T-helper 22 cell (primary cell): ENCODE measurements at places on chromosomes 12 and 14.

- DNase-seq: no peak
Observed at GRCh38 chr12:20438299-20438779, 70.0 kb downstream of the PDE3A start.

DNA sequence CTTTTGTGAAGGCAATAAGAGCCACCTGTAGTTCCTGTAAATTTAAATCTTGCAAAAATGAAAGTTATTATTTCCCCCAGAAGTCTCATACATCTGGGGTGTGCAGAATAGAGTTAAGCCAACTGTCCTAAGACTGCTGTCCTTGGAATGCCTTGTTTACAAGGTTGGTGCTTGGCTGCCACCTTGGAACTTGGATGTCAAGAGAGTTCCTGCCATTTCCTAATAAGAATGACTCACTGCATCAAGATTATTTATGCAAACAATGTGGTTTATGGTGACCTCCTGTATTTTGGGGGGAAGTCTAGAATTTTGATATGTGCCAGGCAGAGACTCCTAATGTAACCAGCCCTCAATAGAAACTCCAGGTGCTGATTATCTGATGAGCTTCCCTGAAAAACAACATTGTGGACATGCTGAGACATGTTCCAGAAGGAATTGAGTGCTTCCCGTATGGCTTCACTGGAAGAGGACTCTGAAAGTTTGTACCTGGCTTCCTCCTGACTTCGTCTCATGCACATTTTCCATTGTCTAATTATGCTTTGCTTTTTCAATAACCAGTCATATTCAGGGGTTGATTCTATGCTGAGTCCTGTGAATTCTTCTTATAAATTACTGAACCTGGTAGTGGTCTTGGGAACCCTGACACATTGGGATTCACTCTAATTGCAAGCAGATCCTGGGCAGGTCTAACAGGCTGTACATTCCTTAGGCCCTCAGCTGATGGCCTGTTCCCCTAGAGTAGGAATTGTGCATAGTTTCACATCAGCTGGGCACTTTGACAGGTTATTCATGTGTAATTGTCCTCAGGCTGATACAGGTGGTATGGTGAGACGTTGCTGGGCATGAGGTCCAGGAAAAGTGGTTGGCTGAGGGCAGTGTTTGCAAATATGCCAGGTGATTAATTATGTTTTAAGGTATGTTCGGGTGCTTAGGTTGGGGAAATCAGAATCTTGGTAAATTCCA is 1370.7 kb upstream of the TMEM132C start:
- no peak for DNase-seq

- DNase-seq: no peak
Observed at GRCh38 chr14:38848243-38848935, 254.6 kb downstream of the SEC23A start.

- no peak for DNase-seq
Observed at GRCh38 chr14:31205681-31206535, 1.7 kb downstream of the HECTD1 start.

DNA sequence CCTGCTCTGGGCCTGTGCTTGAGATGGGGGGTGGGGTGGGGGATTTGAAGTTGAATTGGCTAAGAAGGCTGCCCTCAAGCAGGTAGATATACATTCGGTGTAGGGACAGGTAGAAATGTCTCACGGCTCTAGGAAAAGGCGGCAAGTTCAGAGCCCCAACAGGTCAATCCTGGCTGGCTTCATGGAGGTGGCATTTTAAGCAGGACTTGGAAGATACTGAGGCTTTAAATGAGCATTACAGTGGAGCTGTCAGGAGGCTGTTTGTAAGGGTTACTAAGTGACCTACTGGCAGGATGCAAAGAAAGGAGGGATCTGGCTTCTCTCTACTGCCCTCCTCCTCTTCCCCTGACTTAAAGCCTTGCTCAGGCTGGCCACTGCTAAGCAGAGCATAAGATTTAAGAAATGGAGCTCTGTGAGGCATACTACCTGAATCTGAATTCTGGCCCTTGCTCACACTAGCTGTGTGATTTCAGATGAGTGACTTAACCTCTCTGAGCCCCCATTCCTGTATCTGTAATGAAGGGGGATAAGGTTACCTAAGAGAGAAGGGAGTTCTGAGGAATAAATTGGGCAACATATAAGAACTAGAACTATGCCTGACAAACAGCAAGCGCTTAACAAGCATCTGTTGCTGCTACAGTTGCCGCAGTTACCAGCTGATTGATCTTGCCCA is 61.6 kb downstream of the SLC24A4 start:
- no peak for DNase-seq

- no peak for DNase-seq
Observed at GRCh38 chr12:75854681-75855309, 176.8 kb downstream of the PHLDA1 start.

GRCh38 chr12:132345561-132346200 is 16.3 kb upstream of the GALNT9 start:
- DNase-seq: no peak

DNA sequence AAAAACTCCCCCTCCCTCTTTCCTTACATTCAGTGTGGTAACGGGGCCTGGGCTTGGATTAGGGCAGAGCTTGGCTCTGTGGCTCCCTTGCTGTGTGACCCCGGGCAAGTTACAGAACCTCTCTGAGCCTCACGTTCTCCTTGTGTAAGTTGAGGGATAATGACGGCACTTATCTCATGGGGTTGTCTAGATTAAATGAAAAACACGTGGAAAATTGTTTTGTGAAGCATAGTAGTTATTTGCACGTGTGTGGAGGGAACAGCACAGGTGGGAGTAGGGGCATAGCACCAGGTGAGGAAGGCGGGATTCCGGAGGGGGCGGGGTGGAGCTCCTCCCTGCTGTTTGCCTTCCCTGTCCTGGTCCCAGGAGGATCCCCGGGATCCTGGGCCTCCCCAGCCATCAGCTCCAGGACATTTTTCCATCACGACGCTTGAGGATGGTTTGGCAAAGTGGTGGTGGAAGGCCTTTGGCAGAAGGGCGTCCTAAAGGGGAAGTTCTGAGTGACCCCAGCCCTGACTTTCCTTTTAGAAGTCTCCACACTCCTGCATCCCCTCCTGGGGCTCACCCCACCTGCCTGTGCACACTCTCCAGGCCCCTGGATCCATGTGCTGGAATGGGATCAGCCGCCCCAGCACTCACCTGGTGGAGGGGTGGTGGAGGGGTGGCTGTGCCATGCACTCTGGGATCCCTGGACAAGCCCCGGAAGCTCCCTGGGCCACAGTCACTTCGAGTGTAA is 22.7 kb downstream of the LRTM2 start:
- DNase-seq: no peak

GRCh38 chr14:99676657-99677056 is 7.4 kb upstream of the CYP46A1 start:
- DNase-seq: no peak

DNA sequence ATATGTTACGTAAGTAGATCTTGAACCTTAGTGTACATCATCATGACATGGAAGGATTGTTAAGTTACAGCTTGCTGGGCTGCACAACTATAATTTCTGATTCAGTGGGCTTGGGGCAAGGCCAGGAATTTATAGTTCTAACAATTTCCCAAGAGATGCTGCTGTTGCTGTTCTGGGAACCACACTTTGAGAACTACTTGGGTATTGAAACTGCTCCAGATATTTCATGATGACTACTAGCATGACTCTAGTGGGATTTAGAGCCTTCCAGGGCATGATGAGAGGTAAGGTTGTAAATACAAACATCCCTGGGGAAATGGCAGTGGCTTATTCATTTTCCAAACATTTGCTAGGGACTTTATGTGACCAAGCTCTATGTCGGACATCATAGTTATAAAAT is 904.8 kb upstream of the SEL1L start:
- DNase-seq: no peak

DNA sequence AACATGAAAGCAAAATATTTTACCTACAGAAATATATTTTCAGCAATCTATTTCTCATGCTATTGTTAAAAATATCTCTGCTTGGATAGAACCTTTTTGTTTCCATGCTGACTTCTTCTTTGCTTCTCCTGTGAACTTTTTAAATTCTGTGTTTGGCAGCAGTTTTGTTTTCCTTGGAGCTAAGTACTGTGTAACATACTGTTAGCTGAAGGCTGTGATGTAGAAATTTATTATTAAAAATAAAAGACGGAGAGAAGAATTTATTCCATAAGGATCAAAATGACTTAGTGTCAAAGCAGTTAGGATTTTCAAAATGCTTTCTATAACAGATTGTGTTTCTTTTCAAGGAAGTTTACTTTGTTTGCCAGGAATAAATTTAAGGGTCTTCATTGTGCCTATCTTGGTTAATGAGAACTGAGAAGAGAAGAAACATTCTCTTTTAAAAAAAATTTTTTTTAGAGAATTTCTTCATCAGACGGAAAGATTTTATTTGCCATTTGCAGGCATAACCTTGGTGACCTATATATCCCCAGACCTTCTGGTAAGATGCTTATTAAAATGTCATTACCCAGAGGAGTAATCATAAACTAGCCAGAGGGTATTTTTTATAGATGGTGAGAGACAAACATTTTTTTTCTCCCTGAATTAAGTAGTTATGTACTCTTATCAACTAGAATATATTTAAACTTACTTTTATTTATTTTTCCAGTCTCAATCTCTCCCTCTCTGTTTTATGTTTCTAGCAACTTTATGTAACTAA is 147.1 kb upstream of the SLCO1C1 start:
- DNase-seq: no peak

GRCh38 chr12:78651755-78652154 is 212.8 kb upstream of the SYT1 start:
- DNase-seq: no peak

GRCh38 chr12:72876092-72876491 is 603.9 kb downstream of the TRHDE start:
- DNase-seq: no peak

DNA sequence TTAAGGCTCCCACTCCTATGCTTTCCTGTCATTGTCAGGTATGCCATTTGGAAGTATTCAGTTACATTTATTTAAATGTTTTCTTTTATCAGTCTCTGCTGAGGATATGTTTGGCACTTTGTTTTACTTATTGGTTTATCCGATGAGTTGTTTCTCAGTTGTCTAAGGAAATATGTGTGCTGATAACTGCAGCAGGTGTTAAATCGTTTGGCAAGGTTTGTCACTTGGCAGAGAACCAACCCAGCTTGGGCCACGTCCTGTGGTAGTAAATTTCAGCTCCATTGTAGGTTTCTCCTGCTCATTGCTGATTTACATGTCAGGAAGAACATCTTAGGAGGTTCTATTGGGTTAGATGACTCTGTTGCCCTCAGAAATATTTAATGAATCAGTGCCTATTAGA is 22.0 kb upstream of the MGST1 start:
- DNase-seq: no peak

DNA sequence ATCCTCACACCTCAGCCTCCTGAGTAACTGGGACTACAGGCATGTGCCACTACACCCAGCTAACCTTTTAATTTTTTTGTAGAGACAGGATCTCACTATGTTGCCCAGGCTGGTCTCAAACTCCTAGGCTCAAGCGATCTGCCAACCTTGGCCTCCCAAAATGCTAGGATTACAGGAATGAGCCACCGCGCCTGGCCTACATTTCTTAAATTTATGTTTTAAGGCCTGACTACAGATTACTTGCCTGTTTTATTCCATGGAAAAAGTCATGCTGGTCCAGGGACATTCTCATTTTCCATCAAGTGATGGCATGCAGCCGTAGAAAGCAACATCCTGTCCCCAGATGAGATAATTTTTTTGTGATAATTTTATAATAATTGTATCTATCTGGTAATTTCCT is 6.1 kb downstream of the CD9 start:
- no peak for DNase-seq

- DNase-seq: no peak
Observed at GRCh38 chr12:38465020-38465419, 148.4 kb downstream of the ALG10B start.

GRCh38 chr12:38782359-38782758 is 123.0 kb downstream of the CPNE8 start:
- no peak for DNase-seq

DNA sequence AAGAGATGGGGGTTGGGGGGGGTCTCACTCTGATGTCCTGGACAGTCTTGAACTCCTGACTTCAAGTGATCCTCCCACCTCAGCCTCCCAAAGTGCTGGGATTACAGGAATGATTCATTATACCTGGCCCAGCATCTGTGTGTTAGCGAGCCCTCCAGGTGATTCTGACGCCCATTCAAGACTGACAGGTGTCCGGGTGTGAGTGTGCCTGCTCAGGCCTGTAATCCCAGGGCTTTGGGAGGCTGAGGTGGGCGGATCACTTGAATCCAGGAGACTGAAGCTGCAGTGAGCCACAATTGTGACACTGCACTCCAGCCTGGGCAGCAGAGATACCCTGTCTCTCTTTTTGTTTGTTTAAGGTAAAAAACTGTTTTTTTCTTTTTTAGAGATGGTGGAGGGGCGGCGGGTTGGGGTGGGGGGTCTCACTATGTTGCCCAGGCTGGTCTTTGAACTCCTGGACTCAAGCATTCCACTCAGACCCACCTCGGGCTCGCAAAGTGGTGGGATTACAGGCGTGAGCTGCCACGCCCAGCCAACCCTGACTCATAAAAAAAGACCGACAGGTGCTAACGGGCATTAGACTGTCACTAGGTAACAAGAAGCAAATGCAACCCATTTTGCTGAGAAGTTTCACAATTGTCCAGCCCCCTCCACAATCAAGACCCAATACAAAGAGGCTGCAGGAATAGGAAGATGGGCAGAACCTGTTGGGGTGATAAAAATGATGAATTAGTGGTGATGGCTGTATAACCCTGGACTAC is 4.7 kb downstream of the VSIG10 start:
- DNase-seq: no peak

- no peak for DNase-seq
Observed at GRCh38 chr12:98478606-98479005, 36.8 kb upstream of the TMPO start.

DNA sequence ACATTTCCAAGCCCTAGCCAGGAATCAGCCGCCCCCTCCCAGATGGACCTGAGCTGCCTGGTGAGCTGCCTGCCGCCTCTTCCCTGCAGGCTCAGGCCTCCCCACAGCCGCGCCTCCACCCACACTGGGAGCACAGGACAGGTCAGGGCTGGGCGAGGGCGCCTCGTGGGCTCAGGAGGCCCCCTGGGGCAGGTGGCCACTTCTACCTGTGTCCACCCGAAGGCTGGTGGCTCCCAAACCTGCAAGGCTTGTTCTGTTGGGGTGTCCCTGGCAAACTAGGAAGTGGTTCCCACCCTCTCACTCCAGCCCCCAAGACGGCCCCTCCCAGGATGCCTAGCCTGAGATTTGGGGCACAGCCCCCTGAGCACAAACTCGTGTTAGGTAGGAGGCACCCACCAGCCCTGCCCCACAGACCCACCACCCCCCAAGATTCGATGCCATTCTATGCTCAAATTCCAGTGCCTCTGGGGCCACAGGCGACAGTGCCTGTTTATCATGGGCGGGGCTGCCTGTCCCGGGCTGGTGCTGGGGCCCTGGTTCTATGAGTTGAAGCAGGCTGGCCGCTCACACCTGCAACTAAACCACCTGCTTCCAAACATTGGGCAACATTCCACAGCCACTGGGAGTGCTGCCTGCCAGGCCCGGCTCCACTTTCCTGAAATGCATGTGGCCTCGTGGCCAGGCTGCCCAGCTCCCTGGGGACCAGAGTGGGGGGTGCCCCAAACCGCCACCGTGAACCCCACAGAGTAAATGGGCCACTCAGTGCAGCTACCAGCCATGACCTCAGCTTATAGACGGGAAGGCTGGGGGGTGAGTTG is 6.8 kb downstream of the MMP17 start:
- no peak for DNase-seq

- DNase-seq: no peak
Observed at GRCh38 chr12:8636581-8636980, 23.9 kb upstream of the AICDA start.
